Activated T-cell treated with anti-CD3 and anti-CD28 coated beads, Interleukin-2, amount 50 U/mL, for 48 hours (primary cell): ENCODE measurements at places on chromosomes 11 and 22.
A peak's percentile ranks its signal among the peaks of the same experiment; 100 is the strongest.

DNA sequence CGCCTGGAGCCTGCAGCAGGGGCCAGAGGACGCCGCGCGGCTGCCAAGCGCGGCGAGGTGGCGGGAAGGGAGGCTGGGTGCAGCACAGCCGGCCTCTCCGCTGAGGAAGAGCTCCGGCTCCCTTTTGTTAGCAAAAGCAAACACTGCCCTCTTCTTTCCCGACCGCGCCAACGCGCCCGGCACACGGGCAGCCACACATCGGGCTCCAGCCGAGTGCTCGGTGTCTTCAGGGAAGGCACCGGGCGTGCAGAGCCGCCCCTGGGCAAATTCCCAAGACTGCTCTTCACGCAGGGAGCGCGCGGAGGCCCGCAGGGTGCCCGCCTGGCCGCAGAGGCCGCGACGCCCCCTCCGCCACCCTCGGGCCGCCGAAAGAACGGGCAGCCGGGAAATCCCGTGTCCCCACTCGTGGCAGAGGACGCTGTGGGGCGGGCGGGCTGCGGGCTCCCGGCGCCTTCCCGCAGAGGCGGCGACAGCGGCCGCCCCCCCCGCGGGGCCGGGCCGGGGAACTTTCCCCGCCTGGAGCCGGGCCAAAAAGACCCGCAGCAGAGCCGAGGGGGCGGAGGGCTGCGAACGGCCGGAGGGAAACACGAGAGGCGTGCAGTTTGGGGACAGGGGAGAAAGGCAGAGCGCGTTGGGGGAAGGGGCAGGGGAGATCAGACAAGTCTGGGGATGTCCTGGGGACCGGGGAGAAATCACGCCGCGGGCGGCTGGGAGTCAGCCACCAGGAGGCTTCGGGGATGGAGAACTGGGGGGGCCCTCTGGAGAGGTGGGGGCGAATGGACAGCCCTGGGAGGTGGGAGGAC, 931 bp downstream of the CADM1 start:
- DNase-seq: peak; percentile 30

- DNase-seq: peak; percentile 76
Observed at GRCh38 chr11:70755410-70756158, 357.3 kb downstream of the CTTN start.

DNA sequence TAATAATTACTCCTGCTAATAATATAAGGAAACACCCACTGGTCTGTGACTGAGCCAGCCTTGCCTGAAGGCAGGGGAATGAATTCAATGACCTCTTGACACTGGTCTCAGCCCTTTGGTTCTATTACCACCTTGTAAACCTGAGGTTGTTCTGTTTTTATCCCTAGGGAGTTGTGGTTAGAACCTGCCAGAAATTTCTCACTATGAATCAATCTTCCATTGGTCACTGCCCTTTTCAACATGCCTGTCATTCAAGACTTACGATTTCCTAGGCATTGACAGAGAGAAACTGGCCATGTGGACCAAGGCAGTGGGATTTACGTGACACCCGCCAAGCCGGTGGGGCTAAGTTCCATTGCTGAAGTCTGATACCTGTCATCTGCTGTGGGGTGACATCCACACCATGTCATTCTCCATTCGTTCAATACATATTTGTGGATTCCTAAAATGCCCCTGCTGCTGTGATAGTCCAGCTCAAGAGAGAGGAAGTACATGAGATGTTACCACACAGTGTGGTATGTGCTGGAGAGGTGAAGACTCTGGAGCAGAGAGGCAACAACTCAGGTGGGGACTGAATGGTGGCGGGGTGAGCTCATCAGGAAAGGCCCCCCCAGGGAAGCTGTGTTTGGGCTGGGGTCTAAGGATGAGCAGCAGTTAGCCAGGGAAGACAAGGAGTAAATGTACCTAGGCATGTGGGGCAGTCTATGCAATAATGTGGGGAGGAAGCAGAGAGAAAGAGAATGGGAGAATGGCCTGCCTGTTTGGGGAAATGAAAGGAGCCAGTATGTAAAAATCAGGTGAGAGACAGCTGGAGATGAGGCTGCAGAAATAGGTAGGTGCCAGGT, 15.2 kb upstream of the EHF start:
- DNase-seq: no peak

DNA sequence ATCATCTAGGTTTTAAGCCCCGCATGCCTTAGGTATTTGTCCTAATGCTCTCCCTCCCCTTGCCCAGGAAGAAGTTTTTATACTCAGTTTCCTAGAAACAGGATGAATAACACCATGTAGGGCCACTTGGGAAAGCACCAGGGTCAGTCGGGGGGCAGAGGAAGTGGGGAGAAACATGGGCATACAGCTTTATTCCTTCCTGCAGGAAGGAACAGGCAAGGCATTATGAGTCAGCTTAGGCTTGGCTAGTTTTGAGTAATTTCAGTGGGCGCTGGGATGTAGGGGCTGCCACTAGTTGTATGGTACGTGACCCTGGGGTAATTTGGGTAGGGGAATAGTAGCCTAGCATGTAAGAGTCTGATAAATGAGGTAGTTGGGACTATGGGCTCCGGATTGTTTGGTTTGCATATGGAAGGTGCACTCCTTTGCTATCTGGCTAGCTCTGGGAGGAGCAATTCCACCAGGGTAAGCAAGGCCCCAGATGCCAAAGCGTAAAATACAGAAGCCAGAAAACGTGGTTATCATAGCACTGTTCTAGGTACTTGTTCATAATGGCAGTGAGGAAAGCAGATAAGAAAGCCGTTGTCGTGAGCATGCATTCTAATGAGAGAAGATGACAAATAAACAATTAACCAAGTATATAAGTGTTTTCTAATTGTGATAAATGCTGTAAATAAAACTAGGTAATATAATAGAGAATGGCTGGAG, 24.8 kb downstream of the ACER3 start:
- DNase-seq: peak; percentile 20

GRCh38 chr11:112401036-112401769, 140.5 kb upstream of the PLET1 start:
- DNase-seq: no peak

GRCh38 chr22:49853981-49854831, 562 bp downstream of the ZBED4 start:
- peak; percentile 53 for DNase-seq

DNA sequence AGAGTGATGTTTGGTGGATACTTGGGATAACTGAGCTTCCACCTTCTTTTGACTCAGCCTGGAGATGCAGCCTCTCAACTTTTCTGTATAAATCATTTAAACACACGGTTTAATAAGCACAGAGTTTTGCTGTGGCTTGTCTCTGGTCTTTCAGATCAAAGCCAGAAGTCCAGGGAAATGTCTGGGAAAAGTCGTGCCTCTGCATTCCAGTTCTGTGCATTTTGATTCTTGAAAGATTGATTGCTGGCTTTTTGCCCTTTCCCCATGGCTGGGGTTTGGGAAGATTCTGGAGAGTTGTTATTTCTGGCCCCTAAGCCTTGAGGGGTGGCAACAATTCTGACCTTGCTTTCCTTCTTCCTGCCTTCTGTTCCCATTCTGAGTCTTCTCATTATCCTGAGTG, 154.1 kb downstream of the COMMD9 start:
- no peak for DNase-seq

GRCh38 chr22:46295277-46295971, 1.2 kb upstream of the GTSE1 start:
- no peak for DNase-seq

DNA sequence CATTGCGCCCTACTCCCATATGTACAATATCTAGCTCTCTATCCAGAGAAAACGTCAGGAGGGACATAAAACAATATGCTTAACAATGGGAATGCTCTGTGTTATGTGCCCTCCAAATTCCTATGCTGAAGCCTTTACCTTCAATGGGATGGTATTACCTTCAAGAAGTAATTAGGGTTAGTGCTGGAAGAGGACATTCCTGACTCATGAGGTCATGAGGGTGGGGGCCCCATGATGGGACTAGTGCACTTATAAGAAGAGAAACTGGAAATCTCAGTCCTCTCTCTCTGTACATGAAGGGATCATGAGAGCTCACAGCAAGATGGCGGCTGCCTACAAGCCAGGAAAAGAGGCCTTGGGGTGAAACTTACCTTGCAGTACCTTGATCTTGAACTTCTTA, 20.3 kb downstream of the MMP20 start:
- DNase-seq: no peak

DNA sequence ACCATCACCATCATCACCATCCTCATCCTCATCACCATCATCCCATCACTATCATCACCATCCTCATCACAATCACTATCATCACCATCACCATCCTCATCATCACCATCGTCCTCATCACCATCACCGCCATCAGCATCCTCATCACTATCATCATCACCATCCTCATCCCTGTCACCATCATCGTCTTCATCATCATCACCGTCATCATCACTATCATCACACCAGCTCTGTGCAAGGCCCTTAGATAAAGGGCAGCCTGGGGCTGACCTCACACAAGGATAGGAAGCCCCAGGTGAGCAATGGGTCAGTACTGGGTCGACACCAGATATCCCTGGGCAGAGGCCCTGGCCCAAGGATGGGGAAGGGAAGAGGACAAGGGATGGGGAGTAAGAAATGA, 16.1 kb downstream of the RTN4R start:
- no peak for DNase-seq

DNA sequence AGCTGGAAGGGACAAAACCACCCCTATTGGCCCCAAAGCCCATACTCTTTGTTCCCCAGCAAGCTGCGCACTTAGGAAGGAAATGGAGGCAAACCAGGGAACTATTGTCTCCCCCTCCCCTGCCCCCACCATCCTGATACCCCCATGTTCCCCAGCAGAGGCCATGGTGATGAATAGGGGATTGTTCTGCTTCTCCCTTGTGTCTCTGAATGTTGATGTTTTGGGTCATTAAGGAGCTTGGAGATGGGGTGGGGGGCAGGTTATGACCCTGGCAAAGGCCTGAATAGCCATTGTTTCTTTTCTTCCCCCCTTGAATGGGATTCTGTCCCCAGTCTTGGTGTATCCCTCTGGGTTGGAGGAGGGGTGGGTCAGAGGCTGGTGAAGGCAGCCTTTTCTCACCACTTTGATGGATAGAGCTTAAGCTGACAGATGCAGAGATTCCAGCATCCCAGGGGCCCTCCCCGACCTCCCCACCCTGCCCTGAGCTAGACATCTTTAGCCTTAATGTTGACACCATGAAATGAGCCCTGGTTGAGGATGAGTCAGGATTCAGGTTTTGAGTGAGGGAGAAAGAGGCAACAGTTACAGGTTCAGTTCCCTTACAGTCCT, 8.3 kb downstream of the DTX4 start:
- no peak for DNase-seq

DNA sequence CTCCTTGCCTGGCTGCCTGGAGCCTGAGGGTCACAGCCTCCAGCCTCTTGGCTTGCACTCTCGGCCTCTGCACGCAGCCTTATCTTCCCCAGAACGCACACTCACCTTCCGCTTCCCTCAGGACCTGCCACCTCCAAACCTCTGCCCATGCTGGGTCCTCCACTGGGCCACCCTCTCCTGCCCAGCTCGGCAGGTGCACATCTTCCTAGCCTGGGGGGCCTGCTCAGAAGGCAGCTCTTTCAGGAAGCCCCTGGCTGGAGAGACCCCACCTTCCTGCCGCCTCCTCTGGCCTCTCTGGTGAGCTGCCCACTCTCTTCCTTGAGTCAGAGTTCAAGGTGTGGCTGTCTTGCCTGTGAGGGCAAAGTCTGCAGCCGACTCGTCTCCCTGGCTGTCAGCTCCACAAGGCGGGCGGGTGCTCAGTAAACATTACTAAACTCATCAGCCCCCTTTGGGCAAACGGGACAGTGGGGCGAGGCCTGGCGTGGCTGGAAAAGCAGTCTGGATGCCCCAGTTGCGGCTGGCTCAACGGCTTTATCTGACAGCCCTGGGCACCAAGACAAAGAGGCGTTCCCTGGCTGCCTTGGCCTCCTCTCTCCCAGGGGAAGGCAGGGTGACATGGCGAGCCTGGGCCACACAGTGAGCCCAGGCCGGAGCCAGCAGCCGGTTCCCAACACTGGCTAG, 1.7 kb upstream of the LINC01488 start:
- DNase-seq: no peak

GRCh38 chr11:68839054-68839865, 2.5 kb downstream of the CPT1A start:
- DNase-seq: peak; percentile 96

DNA sequence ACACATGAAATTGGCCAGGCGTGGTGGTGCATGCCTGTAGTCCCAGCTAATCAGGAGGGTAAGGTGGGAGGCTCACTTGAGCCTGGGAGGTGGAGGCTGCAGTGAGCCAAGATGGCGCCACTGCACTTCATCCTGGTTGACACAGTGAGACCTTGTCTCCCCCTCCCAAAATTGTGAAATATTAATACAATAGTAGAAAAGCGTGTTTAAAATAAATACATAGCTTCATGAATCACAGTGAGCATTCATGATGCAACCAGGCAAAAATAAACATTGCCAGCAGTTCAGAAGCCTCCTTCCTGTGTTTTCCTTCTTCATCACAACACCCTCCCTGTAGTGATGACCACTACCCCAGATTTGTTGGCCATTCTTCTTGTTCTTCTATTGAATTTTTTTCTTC, 4.3 kb upstream of the TEAD1 start:
- DNase-seq: no peak

- no peak for DNase-seq
Observed at GRCh38 chr11:94924612-94925011, 48.7 kb downstream of the CWC15 start.

DNA sequence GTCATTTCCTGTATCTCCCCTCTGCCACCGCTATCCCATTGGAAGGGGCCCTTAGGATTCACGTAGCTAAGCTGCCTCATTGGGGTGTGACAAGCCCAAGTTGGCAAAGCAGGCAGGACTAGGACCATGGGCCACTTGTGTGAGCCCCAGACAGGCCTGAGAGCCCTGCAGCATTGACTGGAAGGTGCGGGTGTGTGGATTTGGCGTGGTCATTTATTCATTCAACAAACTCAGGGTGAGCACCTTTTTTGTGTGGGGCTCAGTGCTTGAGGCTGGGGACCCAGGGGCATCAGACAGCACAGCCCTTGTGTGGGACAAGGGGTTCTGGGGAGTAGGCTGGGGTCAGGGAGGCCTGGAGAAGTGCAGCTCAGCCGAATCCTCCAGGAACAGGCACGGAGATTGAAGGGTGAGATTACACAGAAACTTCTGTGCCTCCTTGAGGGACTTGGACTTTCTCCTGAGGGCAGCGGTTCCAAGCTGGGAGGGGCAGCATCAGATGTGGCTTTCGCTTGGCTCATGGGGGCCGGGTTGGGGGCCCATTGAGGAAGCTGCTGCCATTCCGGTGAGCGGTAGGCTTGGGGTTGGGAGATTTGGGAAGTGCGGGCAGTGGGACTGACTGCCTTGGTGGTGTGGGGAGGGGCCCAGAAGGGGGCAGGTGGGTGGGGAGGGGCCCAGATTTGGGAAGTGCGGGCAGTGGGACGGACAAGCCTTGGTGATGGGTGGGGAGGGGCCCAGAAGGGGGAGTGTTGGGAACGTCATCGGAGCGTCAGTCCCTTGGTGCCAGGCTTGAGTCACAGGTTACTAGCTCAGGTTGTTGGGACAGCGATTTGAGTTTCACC, 11.9 kb downstream of the MGAT3 start:
- DNase-seq: no peak

DNA sequence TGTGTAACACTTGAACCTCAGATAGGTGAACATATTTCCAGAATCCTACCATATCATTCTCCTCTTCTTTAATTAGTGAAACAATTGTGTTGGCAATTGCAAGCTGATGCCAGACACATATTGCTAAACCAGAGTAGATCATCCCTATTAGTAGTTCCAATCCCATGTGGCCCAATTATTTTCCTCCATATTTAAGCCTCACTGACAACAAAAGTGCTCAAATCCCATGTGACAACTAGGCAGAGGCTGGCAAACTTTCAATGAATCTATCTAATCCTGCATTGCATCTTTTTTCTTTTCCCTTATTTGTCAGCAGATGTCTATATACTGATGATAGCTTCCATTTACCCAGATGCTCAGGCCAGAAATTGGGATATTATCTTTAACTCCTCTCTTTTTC, 90.4 kb downstream of the GRIA4 start:
- DNase-seq: no peak

- DNase-seq: no peak
Observed at GRCh38 chr11:126601136-126601535, 245.7 kb downstream of the ST3GAL4 start.
